Inflammatory macrophage treated with lipopolysaccharide for 1 hour (primary cell): ENCODE measurements at places on chromosomes 1 and 21.

DNA sequence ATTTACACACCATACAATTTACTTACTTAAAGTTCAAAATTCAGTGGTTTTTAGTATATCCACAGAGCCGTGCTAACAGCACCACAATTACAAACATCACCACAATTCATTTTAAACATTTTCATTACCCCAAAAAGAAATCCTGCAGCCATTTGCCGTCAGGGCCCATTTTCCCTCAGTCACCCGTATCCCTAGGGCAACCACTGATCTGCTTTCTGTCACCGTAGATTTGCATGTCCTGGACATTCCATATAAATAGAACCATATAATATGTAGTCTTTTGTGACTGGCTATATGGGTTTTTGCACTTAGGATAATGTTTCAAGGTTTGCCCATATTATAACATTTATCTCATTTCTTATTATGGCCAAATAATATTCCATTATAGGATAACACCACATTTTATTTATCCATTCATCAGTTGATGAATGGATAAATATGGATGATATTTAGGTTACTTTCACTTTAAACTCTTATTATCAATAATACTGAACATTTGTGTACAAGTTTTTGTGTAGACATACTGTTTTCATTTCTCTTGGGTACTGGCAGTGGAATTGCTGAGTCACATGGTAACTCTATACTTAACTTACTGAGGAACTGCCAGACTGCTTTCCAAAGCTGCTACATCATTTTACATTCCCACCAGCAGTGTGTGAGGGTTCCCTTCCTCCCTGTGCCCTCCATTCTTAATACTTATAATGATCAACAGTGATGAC lies 68.9 kb downstream of the ST3GAL3 start:
- no peak for DNase-seq

DNA sequence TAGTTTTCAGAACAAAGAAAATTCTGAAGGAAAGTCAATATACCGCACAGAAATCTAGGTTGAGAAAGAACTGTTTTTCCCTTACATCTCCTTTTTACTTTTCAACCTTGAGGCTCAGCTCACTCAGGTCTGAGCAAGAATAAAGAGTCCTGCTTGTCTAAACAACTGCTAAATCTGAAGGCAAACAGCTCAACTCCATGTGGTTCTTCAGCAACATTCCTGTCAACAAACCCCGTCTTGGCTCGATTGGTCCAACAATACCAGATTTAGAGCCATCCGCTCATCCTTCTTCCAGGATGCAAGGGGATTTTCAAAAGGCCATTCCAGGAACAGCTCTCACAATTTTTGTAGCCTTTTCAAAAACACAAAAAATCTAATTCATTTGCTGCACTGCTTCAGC lies 119.8 kb downstream of the HLCS start:
- DNase-seq, result no peak

GRCh38 chr1:167695756-167696561 lies 25.8 kb upstream of the MPZL1 start:
- no peak for DNase-seq

GRCh38 chr1:29490204-29490934 lies 254.0 kb downstream of the PTPRU start:
- no peak for DNase-seq

DNA sequence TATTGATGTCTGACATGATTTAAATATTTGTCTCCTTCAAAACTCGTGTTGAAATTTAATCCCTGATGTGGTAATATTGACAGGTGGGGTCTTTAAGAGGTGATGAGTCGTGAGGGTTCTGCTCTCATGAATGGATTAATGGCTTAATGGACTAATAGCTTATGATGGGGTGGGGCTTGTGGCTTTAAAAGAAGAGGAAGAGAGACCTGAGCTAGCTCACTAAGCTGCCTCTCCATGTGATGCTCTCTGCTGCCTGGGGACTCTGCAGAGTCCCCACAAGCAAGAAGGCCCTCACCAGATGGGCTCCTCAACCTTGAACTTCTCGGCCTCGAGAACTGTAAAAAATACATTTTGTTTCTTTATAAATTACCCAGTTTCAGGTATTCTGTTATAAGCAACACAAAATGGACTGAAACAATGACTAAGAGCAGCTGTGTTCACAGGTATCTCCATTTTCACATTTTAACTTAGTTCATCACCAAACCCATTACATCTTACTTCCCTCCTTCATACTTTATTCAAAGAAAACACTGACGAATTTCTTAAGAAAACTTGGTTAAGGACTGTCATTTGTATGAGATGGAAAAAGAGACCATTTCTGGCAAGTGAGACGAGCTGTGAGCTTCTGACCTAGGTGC lies 12.1 kb upstream of the AIM2 start:
- DNase-seq, result no peak

GRCh38 chr21:45012662-45013259 lies 61.6 kb upstream of the ADARB1 start:
- DNase-seq, result no peak

DNA sequence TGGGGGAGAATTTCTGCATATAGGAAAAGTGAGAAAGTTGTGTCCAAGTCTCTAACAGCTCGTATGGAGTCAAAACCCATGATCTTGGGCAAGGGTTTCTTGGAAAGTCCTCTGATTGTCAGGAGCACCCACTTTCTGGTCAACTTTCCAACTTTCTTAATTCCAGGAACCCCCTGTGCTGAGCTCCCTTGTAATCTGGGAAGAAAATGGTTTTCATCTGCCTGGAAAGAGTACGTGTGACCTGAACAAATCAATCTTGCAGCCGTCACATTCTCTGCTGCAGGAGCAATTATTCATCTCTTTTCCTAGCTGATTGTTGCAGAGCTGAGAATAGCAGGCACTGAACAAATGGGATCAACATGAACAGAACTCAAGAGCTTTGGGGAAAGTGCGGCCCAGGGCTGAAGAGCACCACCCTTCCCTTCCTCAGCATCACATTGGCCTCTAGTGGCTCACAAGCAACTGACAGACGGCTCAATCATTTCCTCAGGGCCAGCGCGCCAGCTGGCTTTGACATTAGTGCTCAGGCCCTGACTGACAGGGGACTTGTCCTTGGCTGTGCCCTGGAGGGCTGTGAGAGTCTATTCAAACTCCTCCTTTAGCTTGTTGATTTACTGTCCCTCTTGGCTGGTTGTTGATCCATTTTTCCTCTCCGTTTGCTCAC lies 295.2 kb downstream of the HLX start:
- peak; percentile 78 for DNase-seq
